Suppressor macrophage (primary cell): ENCODE measurements at places on chromosomes 11 and 22.
A peak's percentile ranks its signal among the peaks of the same experiment; 100 is the strongest.

- no peak for DNase-seq
These were observed 48.3 kb downstream of the FEZ1 start for GRCh38 chr11:125447721-125448120.

DNA sequence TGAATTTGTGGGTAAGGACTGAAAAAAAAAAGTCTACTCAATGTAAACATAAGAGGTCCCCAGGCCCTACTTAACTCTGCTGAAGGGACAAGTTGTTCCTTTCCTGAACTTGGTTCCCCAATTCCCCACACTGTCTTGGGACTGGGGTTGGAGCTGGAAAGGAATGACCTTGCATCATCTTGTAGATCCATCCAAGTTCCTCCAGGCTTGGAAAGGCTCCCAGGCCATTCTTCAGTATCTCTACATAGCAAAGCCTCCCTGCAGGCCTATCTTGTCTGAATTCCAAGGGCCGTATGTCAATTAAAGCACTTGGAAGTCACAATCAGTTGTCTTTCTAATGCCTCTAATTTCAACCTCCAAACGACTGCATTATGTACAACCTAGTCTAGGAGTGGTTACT lies 361.2 kb downstream of the TMEM135 start:
- no peak for DNase-seq

GRCh38 chr22:24023204-24023789 lies 12.2 kb downstream of the CABIN1 start:
- no peak for DNase-seq

DNA sequence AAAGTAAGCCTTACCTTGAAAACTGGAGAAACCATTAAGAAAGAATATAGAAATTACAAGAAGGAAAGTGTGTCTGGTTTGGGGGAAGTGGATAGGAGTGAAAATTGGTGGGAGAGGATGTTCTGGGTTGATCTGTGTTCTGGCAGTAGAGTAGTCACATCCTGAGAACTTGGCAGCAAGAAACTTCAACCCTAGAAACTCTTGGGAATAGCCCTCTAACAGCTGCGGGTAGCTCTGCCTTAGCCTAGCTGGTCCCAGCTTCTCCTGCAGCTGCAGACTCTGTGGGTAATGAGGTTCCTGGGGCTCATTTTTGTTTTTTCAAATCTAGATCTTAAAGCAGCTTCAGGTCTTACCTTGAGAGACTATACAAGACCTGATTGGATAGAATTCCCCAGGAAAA lies 24.2 kb upstream of the OR6X1 start:
- no peak for DNase-seq

DNA sequence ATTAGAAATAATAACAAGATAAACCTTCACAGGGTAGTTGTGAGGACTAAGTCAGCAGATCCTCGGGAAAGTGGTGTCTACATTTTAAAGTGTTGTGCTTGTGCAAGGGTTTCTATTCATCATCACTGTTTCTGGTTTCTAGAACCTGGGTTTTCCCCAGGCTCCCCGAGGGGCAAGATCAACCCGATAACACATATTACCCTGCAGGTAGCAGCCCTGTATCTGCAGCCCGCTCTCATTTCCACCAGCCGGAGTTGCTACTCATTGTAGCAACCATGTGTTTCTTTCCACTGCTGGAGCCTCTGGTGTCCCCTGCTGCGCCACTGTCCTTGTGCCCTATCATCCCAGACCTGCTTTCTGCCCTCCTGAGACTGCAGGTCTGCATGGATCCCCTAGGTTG lies 67.0 kb downstream of the MIAT start:
- no peak for DNase-seq

DNA sequence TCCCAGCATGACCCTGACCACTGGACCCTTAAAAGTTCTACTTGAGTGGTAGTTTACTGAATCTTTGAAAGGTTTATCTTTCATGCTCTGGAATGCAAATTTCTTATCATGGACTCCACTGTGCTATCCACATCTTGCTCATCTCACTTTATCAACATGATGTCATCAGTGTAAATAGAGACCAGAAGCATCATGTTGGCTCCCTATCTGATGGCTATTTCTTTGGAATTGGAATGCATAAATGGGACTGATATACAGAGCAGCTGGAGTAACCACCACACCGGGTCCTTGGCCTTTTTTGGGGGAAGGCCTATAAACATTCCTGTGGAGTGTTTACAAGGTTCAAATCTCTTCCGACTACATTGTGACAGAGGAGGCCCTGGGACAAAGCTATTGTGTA lies 74.1 kb upstream of the CEP126 start:
- DNase-seq: no peak

DNA sequence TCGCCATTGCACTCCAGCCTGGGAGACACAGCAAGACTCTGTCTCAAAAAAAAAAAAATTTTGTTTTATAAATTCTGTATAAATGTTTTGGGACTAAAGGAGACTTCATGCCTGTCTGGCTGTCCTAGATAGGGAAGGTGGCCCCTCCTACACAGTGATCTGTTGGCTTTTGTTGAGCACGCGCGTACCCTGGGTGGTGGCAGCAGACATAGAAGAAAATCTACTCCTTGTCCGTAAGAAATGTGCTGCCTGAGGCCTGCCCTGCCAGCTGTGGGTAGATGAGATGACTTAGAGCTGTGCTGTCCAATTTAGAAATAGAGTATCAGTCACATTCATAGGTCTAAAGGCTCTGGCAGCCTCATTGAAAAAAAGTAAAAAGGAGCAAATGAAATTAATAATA lies 37.0 kb downstream of the AP2A2 start:
- no peak for DNase-seq

GRCh38 chr22:39910876-39911613 lies 10.2 kb downstream of the GRAP2 start:
- DNase-seq: no peak

DNA sequence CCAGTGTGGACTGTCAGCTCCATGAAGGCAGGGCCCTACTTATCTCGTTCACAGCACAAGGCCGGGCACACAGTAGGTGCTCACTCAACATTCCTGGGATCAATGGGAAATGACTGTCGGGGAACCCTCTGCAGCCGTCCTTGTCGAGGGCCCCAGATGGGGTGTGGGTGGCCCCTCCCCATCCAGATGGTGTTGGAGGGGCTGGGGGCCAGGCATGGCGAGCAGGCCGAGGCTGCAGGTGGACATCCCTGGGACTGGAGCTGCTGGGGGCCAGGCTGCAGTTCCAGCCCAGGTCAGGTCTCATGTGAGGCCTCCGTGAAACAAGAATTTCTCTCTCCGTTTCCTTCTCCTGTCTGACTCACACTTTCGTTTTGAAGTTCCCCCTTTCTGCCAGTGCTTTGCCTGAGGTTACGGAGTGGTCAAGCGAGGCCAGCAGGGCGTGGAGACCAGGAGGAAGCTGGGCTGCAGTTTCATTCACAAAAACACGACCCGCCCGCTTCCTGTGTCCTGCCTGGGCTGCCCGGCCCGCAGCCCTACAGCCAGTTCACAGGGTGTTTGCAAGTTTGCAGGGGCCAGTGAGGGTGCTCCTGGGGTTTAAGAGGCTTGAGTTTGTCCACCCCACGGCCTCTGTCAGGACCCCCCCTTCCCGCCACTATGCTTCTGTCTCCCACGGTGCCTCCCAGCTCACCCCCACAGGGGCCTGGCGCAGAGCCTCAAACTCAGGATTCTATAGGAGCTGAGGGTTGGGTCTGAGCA lies 4.5 kb downstream of the MYEOV start:
- DNase-seq: peak; percentile 94

DNA sequence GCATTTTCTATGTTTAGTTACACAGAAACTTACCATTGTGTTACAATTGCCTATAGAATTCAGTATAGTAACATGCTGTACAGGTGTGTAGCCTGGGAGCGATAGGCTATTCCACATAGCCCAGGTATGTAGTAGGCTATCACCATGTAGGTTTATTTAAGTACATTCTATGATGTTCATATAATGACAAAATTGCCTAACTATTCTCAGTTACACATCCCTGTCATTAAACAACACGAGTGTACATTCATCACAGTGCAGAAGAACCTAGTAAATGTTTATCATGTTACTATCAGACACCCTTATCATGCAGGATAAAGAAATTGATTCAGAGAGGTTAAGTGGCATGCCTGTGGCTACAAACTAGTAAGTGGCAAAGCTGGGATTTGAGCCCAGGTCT lies 28.4 kb upstream of the BMAL1 start:
- DNase-seq: no peak
